ENCODE measurements at places on chromosomes 6 and 20.

GRCh38 chr6:74096329-74096728 is 400.3 kb downstream of the CD109 start:
- DNase-seq: no peak

- DNase-seq: peak; percentile 29
These were observed 47.5 kb upstream of the NAA20 start for GRCh38 chr20:19969507-19970255.

GRCh38 chr20:12371990-12372389 is 454.3 kb downstream of the BTBD3 start:
- no peak for DNase-seq

DNA sequence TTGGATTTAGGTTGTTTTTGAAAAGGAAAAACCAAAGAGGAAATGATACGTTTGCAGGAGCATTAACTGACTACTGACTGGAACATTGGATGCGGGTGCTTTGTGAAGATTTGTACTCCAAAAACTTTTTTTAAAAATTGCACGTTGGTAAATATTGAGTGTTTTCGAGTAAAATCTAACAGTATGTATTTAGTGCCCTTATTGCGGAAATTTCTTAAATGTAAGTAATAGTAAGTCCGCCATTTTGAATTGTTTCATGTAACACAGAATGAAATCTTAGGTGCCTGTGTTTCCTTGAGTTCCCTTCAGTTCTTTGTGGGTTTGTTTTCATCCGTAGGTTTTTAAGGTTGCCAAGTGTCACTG is 15.2 kb upstream of the LIN28B start:
- DNase-seq: no peak

GRCh38 chr6:95967594-95967993 is 48.2 kb upstream of the FUT9 start:
- DNase-seq: no peak

- no peak for DNase-seq
These were observed 29.7 kb downstream of the PTPRT start for GRCh38 chr20:43159994-43160393.

DNA sequence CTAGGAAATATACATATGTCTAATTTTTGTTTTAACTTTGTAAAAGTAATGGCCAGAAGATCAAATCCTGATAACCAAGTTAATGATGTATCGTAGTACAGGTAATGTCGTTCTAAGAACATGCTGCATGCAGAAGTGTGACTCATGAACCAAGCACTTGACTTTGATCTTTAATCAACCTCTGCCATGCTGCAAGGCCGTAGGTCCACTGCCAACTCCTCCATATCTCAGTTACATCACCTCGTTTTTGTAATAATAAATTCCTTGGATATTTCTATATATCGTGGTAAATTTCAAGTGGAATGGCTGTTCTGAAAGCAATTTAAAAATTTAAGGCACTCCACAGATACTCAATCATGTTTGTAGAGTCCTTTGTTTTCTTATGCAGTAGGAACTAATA is 771.7 kb downstream of the EPHA7 start:
- DNase-seq: no peak

- DNase-seq: no peak
These were observed 461.0 kb upstream of the JARID2 start for GRCh38 chr6:14784596-14785492.

GRCh38 chr6:150233843-150234269 is 91.0 kb downstream of the PPP1R14C start:
- DNase-seq: no peak

GRCh38 chr6:65182681-65183080 is 524.3 kb downstream of the EYS start:
- no peak for DNase-seq

GRCh38 chr6:154138793-154139192 is 99.8 kb downstream of the OPRM1 start:
- peak; percentile 4 for DNase-seq

- DNase-seq: no peak
These were observed 7.0 kb upstream of the RIN2 start for GRCh38 chr20:19750907-19751636.

DNA sequence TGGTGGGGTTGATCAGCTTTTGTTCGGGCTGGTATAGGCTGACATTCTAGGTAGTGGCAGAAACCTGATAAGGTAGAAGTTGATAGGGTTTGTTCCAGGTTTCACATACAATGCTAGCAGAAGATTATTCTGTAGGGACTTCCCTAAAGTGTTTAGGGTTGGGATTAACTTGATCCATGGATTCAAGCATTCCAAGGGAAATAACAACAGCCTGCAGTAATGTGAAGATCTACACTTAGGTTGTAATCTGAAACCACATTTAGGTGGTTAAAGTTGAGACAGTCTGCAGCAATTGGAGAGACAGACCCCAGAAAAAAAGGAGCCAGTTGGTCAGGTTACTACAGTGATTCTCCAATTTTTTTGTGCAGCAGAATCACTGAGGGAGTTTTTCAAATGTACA is 56.1 kb downstream of the GJA1 start:
- no peak for DNase-seq

DNA sequence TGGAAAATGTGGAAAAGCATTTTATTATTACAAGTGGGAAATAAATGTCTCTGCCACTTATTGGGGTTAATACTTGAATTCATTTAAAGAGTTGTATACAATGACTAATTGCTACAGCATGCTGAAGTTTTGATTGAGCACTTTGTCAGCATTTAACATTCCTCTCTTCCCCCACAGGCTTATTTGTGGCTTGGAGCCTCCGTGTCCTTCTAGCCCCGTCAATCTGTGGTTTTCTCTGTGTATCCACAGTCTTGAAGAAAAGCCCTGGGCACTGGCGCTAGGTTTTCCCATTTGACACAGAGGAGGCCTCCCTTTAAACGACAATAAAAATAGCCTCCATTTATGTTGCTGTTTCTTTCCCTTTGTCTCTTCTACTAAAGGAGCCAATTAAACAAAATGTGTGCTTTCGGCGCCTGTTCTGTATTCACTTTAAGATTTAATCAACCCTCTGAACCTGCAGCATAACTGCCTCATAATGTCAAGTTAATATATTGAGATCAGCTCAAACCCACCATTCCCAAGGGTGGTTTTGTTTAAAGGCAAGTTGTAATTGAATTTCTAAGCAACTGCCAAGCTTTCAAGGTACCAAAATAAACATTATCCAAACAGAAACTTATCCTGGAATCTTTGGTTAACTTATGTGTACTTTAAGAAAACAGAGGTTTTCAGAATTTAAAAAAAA is 326.6 kb upstream of the RNF24 start:
- DNase-seq: peak; percentile 76

- DNase-seq: no peak
These were observed 28.5 kb upstream of the SERPINB1 start for GRCh38 chr6:2870046-2870636.

GRCh38 chr20:31918466-31919105 is 33.3 kb downstream of the PDRG1 start:
- DNase-seq: no peak

- DNase-seq: peak; percentile 92
These were observed 92.8 kb downstream of the CLIC5 start for GRCh38 chr6:45922728-45923351.

DNA sequence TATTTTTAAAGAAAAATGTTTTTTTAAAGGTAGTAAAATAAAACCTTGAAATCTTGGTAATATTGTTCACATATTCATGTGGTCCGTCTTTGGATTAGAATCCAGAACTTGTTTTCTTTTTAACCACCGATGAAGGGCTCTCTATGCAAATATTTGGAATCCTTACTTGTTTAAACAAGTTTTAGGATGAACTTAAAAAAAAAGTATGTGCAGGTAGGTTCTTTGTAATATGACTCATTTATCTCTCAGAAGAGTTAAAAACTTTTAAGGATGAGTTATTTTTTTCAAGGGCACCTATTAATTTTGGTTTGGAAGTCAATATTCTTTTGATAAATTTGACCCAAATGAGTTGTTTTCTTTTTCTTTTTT is 8.9 kb downstream of the DSP start:
- no peak for DNase-seq

DNA sequence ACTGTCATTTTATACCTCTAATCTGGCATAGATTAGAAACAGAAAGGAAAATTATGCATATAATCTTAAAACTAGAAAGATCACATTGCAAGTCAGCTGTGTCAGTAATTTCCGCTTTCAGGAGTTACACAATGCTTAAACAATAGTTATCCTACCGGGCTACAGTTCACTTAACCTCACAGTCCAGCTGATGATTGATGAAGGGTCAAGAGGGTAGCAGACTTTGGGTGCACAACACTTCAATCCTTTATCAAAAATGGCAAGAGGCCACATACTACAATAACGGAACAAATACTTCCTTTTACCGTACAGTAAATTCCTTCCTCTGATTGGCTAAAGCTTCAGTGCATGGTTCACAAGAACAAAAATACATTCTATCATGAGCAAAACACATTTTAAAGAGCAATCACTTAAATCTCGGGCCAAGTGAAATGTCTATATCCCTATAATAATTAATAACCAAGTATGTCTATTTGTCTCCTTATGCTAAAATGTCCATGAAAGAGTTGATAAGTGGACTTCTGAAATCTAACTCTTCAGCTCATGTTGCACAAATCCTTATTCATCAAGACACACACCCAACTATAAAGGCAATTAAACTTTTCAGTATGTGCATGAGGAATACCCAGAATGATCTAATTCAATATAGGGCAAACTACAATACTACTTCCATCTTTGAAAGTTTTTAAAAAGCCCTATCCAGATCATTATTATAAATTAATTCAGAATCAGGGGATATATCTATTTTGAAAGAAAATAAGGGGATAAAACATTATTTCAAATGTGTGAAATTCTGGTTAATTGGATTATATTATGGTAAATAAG is 76.8 kb downstream of the HIVEP2 start:
- DNase-seq: no peak

DNA sequence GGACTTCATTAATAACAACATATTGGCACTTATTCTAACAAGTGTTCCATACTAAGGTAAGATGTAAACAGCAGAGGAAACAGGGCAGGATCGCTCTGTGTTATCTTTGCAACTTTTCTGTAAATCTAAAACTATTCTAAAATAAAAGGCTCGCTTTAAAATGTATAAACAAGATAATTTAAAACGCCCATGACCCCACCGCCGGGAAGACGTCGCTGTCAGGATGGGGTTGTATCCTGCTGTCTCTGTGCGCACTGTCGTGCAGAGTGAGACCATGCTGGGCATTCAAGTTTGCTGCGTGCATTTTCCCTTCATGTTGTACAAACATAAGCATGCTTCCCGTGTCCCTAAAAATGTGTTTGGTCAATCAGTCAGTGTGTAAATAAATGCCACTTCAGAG is 255.7 kb downstream of the CDH4 start:
- DNase-seq: no peak

GRCh38 chr6:50145125-50145524 is 95.4 kb upstream of the DEFB112 start:
- DNase-seq: peak; percentile 9

GRCh38 chr6:30441171-30441570 is 48.1 kb upstream of the HLA-E start:
- DNase-seq: no peak

GRCh38 chr20:25672659-25673235 is 23.9 kb downstream of the ZNF337 start:
- no peak for DNase-seq

DNA sequence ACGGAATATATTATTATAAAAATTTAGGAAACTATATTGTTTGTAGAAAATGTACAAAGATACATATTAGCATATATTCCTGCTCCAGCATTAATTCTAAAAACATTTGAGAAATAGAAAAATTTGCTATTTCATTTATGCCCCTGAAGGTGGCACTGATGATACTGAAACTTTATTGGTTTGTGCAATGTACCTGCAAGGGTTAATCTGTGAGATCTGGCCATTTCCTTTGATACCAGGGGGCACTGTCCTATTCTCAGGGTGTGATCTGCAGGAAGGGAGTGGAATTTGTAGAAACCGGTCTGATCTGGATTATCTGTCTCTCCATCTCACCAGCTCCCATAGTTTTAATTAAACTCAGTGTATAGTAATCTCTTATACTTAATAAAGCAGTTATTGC is 625.1 kb upstream of the IMPG1 start:
- DNase-seq: peak; percentile 7

GRCh38 chr6:50922579-50923525 is 104.2 kb downstream of the TFAP2B start:
- no peak for DNase-seq

DNA sequence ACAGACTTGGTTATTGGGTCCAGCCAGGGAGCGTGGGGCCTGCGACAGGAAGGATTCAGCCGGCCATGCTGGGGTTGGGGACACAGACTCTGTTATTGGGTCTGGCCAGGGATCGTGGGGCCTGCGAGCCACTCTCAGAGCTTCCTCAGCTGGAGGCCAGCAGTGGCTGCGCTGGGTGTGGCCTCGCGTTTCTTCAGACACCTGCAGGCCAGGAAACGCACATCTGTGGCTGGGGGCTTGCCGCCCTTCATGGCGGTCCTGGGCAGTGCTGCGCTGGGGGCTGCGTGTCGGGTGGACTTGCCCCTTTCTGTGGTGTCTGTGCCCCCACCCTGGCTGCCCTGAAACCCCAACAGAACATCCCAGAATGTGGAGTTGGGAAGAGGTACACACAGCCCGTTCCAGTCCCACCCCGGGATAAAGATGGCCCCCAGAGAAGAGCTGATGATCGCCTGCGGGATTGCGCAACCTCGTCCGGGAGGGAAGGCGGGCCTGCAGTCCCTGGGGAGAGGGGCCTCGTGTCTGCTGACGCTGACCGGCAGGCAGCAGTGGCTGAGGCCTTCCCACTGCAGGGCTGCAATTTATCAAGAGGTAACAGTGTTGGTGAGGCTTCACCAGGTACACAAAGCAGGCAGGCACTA is 16.9 kb upstream of the MTG2 start:
- no peak for DNase-seq

GRCh38 chr6:83467620-83468036 is 36.8 kb upstream of the ME1 start:
- no peak for DNase-seq

DNA sequence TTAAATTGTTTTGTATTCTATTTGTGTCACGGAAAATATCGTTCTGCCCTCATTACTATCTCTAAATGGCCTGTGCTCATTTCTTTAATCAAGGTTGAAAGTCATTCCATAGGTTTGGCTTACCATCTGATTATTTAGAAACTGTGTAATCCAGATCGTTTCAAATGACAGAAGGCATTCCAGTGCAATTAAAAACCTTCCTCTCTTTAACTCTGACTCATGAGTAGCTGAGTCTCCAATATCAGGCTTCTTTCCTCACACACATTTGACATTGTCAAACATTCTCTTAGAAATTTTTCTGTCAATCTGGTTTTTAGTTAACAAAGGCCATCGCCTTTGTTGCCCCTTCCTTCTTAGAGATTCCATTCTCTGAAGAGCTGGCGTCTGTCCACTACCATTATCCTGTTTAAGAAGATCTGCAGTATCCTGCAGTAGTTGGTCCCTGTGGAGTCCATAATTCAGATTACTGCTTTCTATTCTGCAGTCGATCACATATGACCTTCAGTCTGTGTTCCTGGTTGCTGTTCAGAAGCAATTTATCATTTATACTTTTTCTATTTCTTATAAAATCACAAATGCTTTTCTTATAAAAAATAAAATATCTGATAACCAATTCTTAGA is 3.9 kb upstream of the TRDN start:
- DNase-seq: no peak
